Karpas-422 (cell line): ENCODE measurements at places on chromosomes 11 and 22. TPM values are rescaled to one million over a fixed set of nuclear protein-coding genes. Genes with fewer than 3 reads are reported as not detected.

Gene PATE2
- not detected in 2 replicates for total RNA-seq

Gene APOL5
- not detected in 2 replicates for total RNA-seq

Gene FOLR2
- 9.4 and 16.0 TPM in 2 replicates for total RNA-seq

DNA sequence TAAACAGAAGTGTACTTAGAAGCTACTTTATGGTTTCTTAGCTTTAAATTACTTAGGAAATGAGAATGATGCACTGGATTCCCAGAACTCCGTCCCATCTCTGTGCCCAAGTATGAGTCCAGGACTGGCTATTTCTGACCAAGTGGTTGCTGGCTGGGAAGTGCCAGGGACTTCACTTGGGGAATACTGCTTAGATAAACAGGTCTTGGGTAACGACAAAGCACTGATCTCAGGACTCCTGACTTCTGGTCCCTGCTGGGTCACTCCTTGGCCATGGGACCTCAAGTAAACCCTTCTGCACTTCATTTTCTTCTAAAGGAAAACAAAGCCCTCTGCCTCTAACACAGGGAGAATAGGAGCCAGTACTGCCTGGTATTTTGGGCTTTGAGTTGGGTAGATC lies 27.9 kb downstream of the ABTB2 start:
- no peak for DNase-seq
- H3K27ac ChIP-seq = no peak overlapping the region
- H3K36me3 ChIP-seq = no peaks in the 10 kb centered on the region
- H3K4me1 ChIP-seq = no peaks in the 10 kb centered on the region
- no peak overlapping the region for H3K4me3 ChIP-seq

GRCh38 chr11:68164437-68164836 lies 43.2 kb upstream of the CHKA start:
- H3K4me1 ChIP-seq = peaks cover 4% of the 10 kb centered on the region
- H3K27me3 ChIP-seq = no peaks in the 10 kb centered on the region
- no peak for DNase-seq

DNA sequence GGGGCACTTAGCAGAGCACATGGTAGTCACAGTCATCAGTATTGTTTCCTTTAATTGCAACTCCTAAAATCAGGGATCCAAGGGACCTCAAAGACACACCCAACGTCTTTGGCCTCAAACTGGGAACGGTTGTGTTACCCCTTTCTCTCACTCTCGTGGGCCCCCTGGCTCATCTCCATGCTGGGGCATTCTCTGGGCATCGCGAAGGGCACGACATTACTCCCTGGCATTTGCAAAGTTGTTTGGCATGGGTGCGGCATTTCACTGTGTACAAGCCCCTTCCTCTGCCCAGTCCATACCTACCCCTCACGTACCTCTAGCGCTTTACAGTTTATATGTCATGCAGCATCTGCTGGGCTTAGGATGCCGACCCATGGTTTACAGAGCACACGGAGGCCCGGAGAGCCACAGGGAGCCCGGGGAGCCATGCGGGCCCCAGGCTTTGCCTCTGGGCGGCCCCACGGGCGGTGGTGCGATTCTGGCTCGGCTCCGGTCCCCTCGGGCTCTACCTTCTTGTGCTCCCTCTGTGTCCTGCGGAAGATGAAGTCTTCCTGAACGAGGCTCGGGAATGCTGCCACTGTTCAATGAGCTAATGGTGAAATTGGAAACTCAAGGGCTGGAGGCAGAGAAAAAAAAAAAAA lies 21.9 kb upstream of the CACNG2 start:
- no peak overlapping the region for H3K4me3 ChIP-seq
- DNase-seq = no peak
- no peak overlapping the region for H3K27ac ChIP-seq
- H3K27me3 ChIP-seq = no peaks in the 10 kb centered on the region
- no peaks in the 10 kb centered on the region for H3K36me3 ChIP-seq

Gene MMP11
- total RNA-seq = 48.2 and 84.2 TPM in 2 replicates

GRCh38 chr11:79482800-79483199 lies 42.0 kb upstream of the TENM4 start:
- peaks cover 11% of the 10 kb centered on the region for H3K4me1 ChIP-seq
- peak; percentile 62 for DNase-seq
- H3K27me3 ChIP-seq = no peaks in the 10 kb centered on the region; the same call in 1 of the 2 replicates
- no peak overlapping the region for H3K27ac ChIP-seq
- H3K36me3 ChIP-seq = no peaks in the 10 kb centered on the region
- H3K4me3 ChIP-seq = no peak overlapping the region

GRCh38 chr11:12243486-12243885 lies 133.1 kb downstream of the MICAL2 start:
- no peaks in the 10 kb centered on the region for H3K27me3 ChIP-seq
- no peaks in the 10 kb centered on the region for H3K4me1 ChIP-seq
- H3K4me3 ChIP-seq = no peak overlapping the region
- no peaks in the 10 kb centered on the region for H3K36me3 ChIP-seq

DNA sequence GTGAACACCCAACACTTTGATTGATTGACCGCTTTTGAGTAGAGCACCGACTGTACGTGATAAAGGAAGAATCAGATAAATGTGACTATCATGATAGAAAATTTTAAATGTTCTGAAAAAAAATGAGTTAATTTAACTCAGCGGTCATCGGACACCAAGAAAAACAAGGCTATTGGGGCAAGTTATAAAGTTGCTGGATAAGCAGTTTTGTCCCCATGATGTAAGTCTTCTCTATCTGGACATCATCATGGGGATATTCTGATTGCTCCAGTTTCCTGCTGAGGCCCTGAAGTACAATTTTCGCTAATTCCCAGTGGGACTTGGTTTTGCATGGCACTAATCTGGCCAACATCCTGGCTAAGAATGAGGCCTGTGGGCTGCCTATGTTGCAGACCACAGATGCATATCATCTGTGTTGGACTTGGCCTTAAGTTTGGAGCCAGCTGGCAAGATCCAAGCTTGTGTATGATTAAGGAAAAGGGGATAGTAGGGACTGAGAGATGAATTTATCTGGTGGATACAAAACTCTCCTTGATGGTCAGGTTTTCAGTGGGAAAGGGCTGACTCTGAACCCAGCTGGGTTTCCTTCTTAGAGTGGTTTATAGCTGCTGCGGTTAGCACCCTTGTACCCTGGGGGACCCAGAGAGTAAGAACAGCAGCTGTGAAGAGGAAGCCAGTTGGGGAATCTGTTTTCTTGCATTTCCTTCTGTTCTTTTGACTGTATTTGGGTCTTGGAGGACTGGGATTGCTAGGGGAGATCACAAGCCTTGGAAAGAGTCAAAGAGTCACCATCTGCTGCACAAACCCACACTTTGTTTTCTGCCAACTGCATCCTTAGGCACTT lies 118.3 kb downstream of the SEZ6L start:
- peaks cover 68% of the 10 kb centered on the region for H3K4me1 ChIP-seq
- peak; percentile 94 for DNase-seq
- H3K4me3 ChIP-seq = peak overlapping the region; percentile 52
- H3K36me3 ChIP-seq = no peaks in the 10 kb centered on the region
- no peaks in the 10 kb centered on the region for H3K27me3 ChIP-seq

Gene HORMAD2
- not detected in 2 replicates for total RNA-seq

- H3K4me1 ChIP-seq = no peaks in the 10 kb centered on the region
- no peaks in the 10 kb centered on the region for H3K36me3 ChIP-seq
- H3K4me3 ChIP-seq = no peak overlapping the region
Observed at GRCh38 chr11:117877120-117877784, 794 bp upstream of the FXYD6 start.

DNA sequence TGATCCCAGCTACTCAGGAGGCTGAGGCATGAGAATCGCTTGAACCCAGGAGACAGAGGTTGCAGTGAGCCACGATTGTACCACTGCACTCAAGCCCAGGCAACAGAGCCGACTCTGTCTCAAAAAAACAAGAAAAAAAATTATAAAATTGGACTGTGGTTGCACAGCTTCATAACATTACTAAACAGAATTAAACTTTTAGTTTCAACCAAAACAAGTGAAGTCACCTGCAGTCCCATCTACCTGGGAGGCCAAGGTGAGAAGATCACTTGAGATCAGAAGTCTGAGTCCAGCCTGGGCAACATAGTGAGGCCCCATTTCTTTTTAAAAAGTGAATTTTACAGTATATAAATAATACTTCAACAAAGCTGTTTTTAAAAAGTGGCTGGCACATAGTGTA lies 47.8 kb upstream of the CD5 start:
- no peaks in the 10 kb centered on the region for H3K36me3 ChIP-seq
- H3K27me3 ChIP-seq = no peaks in the 10 kb centered on the region
- H3K27ac ChIP-seq = no peak overlapping the region
- no peak for DNase-seq
- no peaks in the 10 kb centered on the region for H3K4me1 ChIP-seq
- no peak overlapping the region for H3K4me3 ChIP-seq

DNA sequence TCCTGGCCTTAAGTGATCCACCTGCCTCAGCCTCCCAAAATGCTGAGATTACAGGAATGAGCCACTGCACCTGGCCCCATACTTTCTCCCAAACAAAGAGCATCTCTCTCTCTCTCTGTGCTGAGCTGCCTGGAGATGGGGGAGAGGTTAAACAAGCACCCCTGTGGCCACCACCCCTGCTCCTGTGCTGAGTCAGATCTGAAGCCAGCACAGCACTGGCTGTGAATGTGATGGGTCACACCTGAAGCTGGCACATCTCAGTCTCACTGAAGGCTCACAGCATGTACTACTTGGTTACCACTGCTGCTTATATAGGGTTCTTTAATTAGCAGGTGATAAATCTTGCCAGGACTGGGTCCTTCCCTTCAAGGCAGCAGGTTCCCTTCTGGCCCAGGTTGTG lies 10.8 kb upstream of the WEE1 start:
- H3K36me3 ChIP-seq = no peaks in the 10 kb centered on the region
- DNase-seq = no peak
- peak overlapping the region; percentile 97 for H3K27ac ChIP-seq
- H3K4me1 ChIP-seq = peaks cover 47% of the 10 kb centered on the region

DNA sequence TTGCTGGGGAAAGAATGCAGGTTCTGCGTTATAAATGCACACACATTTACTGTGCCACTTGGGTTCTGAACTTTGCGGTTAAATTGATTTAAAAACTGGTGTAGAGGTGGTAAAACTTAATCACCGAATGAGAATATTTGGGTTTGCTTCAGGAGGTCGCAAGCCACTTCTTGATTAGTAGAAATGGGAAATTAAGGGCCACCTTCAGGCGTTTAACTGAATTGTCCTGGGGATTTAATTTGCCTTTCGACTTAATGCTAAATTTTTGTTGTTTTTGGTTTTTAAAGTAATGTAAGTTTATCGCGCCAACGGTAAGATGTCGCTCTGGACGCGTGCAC lies 459 bp upstream of the NCR3LG1 start:
- H3K4me1 ChIP-seq = peaks cover 36% of the 10 kb centered on the region
- H3K36me3 ChIP-seq = peaks cover 11% of the 10 kb centered on the region; the same call in 1 of the 2 replicates
- peak overlapping the region; percentile 86; the same call in 1 of the 2 replicates for H3K27ac ChIP-seq
- no peaks in the 10 kb centered on the region for H3K27me3 ChIP-seq
- no peak for DNase-seq

Gene STX3
- 7.9 and 14.6 TPM in 2 replicates for total RNA-seq

Gene APOA5
- total RNA-seq = not detected in 2 replicates

Gene KRTAP5-11
- not detected in 2 replicates for total RNA-seq

DNA sequence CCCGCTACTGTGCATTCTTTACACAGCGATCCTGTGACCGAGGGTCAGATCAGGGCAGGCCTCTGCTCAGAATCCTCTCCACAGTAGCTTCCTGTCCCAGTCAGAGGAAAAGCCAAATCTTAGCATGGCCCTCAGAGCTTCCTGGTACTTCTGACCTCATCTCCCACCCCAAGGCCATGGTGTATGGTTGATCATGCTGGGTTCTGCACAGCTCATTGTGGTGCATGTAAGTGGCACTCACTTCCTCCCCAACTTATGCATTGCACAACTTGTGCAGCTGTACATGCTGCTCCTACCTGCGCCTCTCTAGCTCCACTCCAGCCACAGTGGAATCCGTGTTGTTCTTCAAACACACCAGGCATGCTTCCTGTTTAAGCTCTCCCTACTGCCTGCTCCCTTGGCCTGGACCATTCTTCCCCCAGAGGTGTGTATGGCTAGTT lies 20.3 kb downstream of the BMAL1 start:
- H3K4me1 ChIP-seq = no peaks in the 10 kb centered on the region
- H3K36me3 ChIP-seq = no peaks in the 10 kb centered on the region
- DNase-seq = no peak
- H3K27ac ChIP-seq = no peak overlapping the region
- no peak overlapping the region for H3K4me3 ChIP-seq

- H3K27ac ChIP-seq = peak overlapping the region; percentile 96
- no peaks in the 10 kb centered on the region for H3K27me3 ChIP-seq
Observed at GRCh38 chr11:16825968-16826367, 87.5 kb downstream of the C11orf58 start.

- H3K27me3 ChIP-seq = no peaks in the 10 kb centered on the region
- no peak overlapping the region for H3K4me3 ChIP-seq
- no peaks in the 10 kb centered on the region for H3K36me3 ChIP-seq
- H3K27ac ChIP-seq = no peak overlapping the region
Observed at GRCh38 chr22:38191731-38192474, 9.9 kb upstream of the MAFF start.

- peak overlapping the region; percentile 97 for H3K27ac ChIP-seq
- H3K27me3 ChIP-seq = no peaks in the 10 kb centered on the region
Observed at GRCh38 chr11:58578136-58578634, 678 bp upstream of the ZFP91 start.

DNA sequence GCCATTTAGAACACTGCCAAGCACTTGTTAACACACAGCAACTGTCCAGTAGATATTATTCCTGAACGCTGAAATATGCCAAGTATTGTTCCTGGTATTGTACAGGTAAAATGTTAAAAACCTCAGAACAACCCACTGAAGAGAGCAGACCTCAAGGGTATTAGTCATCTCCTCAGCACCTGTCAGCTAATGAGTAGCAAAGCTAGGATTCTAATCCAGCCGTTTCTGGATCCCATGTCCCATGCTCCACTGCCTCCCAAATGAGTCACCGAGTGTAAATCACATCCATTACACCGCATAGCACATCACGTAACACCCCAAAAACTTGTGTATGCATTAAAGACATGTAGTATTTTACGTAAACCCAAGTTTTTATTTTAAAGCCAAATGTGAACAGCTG lies 705.4 kb upstream of the TENM4 start:
- H3K27ac ChIP-seq = no peak overlapping the region
- no peaks in the 10 kb centered on the region for H3K36me3 ChIP-seq
- no peak for DNase-seq
- H3K27me3 ChIP-seq = no peaks in the 10 kb centered on the region
- H3K4me1 ChIP-seq = no peaks in the 10 kb centered on the region

DNA sequence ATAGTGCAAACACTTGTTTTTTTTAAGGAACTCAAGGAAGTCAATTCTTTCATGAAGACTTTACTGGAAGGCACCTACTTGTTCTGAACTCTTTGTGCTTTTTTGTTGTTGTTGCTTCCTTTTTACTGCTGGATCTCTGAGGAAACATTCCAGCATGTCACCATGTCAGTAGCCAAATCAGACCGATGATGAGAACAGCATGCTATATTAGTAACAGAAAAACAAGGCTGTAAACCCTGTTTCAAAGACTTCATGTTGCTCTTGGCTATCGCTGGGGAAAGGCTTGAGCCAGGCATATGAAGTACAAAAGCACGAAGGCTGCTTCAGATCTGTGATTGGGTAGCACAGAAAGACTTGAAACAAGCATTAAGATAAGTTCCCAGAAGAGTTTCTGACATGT lies 125.6 kb upstream of the SLC5A12 start:
- H3K36me3 ChIP-seq = no peaks in the 10 kb centered on the region
- H3K4me1 ChIP-seq = no peaks in the 10 kb centered on the region
- H3K27me3 ChIP-seq = no peaks in the 10 kb centered on the region
- H3K27ac ChIP-seq = no peak overlapping the region
